ENCODE measurements at places on chromosomes 7 and 10.
A peak's percentile ranks its signal among the peaks of the same experiment; 100 is the strongest.

GRCh38 chr7:64884085-64884912 is 18.8 kb upstream of the ZNF273 start:
- DNase-seq: no peak

GRCh38 chr7:27745064-27745583 is 5.2 kb downstream of the TAX1BP1 start:
- peak; percentile 59 for DNase-seq

DNA sequence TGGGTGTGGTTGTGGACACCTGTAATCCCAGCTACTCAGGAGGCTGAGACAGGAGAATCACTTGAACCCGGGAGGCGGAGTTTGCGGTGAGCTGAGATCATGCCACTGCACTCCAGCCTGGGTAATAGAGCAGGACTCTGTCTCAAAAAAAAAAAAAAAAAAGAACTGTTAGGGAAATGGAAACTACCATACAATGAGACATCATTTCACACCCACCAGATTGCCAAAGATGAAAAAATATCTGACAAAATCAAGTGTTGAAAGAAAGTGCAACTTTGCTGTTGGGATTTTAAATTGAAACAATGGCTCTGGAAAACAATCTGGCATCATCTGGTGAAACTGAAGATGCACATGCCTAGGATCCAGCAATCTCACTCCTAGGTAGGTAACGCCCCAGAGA is 16.1 kb upstream of the MALSU1 start:
- DNase-seq: no peak

DNA sequence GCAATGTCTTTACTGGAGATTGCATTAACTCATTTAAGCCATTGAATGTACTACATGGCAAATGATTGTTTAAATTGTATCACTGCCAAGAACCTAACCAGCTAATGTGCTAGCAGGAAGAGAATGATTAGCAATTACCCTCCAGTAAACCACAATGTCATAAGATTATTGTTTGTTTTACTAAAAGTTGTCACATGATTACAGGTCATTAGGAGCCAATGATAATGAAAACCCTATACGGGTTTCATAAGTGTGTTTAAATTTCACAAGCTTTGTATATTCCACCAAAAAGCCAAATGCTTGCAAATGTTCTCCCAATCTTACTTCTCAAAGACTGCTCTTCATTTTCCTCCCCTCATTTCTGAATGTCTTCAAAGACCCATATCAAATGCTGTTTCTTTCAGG is 76.5 kb upstream of the PPP1R3C start:
- DNase-seq: no peak

DNA sequence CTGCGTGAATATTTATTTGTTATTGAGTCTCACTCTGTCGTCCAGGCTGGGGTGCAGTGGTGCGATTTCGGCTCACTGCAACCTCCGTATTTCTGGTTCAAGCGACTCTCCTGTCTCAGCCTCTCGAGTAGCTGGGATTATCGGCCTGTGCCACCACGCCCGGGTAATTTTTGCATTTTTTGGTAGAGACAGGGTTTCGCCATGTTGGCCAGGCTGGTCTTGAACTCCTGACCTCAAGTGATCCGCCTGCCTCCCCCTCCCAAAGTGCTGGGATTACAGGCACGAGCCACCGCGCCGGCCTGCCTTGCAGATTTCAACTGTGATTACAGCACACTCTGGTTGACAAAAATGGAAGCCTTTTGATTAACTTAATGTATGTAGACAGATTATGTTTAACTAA is 730.0 kb upstream of the VSTM2A start:
- no peak for DNase-seq

DNA sequence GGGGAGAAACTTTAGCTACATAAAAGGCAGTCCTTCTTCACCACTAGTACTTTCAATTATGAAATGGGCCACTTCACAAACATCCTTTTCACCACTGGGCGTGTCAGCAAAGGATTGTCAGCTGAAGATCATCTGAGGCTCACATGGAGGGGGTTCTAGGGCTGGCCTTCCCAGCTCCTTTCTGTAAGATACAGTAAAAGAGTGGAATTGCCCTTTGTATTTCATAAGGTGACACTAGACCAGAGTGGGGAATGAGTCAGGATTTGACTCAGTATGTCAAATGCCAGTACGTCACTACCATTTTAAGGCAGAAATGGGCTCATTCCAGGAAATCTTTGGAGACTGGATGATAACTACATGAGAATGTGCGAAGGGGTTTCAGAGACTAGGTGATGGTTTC is 21.2 kb upstream of the BLOC1S2 start:
- no peak for DNase-seq

DNA sequence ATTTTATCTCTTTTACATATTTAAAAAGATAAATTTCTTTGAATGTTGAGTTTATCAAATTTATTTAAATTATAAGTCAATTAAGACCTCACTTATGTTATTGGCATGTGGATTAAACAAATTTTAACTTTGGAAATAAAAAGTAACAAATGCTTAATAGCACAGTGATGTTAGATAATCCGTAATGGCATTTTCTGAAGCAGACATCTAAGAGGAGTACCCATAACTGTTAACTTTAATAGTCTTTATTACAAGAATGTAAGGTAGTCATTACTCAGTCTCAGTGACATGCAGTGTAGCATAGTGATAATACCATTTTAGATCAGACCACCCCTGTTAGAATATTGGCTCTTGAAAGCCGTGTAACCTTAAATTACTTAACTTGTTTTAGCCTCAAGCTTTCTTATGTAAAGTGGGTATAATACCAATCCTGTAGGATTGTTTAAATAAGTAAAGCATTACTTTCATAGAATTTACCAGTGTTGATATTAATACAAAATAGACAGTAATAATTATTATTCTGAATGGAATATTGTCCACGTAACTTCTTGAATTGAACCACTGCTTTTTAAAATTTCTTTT is 4.3 kb downstream of the PHYHIPL start:
- DNase-seq: no peak

GRCh38 chr7:45967591-45968157 is 46.6 kb upstream of the IGFBP3 start:
- DNase-seq: no peak

GRCh38 chr7:24827589-24827988 is 70.3 kb upstream of the GSDME start:
- DNase-seq: peak; percentile 68

- peak; percentile 27 for DNase-seq
These were observed 90.3 kb upstream of the FAM133B start for GRCh38 chr7:92680442-92680841.

- DNase-seq: no peak
These were observed 27.1 kb downstream of the FOXK1 start for GRCh38 chr7:4709187-4709586.

DNA sequence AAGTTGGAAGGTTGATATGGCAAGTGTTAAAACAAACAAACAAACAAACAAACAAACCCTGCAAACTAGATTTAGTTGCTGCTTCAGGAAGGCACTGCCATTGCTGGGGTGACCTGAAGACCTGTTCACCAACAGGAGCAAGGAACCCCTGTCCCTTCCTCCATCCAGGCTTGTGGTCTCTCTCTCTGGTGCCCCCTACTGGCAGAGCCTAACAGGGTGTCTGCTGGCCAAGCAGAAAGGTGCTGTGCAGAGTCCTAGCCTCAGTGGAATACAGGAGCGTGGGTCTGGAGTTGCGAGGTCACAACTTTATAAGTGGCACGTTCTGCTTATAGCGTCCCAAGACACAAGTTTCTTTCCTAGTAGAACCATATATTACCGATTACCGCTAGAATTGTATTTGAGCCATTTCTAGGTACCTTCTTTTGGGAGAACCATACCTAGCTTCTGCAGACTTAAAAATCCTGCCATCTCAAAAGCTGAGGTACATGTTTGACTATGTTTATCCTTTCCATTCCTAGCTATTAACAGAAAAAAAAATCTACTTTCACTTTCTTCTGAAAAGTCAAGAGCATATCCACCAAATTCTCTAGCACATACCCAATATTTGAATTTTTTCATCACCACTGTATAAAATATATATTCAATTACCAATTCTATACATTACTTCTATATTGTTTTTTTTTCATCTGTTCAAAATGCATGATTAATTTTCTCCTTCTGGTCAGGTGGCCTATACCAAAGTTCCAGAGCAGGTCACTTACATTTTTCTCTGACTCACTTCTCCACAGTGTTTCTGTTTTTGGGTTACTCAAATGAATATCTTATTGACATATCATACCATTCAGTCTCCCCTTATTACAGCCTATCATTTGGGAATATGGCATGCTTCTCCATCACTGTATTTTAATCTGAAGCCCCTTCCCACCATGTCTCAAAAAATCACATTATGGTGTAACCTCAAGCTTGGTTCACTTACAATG is 29.1 kb upstream of the CALD1 start:
- DNase-seq: peak; percentile 63

DNA sequence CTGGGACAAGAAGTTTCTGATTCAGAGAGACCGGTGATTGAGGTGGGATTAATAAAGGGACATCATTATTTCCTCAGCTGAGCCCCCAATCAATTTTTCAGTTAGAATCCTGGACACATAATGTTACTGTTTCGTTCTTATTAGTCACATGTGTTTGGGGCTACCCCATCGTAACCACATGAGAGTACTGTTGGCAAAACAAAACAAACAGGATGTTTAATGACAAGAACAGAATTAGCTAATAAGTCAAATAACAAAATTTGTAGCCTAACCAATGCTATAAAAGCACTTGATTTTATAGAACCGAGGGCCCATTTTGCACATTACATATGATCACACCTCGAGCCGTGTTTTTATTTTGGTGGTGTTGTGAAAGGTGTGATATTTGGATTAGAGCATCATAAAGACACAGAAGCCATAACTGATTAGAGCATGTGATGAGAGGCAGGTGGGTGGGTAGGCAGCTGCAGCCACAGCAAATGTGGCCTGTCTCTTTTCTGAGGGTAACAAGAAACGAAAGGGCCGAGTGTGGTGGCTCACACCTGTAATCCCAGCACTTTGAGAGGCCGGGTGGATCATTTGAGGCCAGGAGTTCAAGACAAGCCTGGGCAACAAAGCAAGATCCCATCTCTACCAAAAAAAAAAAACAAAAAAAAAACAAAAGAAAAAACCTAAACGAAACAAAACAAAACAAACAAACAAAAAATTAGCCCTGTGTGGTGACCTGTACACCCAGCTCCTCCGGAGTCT is 1.8 kb upstream of the VWC2 start:
- DNase-seq: no peak

- no peak for DNase-seq
These were observed 695.5 kb upstream of the SEMA3D start for GRCh38 chr7:85882335-85882734.

- no peak for DNase-seq
These were observed 141.7 kb downstream of the EGFR start for GRCh38 chr7:55160539-55160938.

- DNase-seq: no peak
These were observed 218.2 kb downstream of the RELN start for GRCh38 chr7:103771294-103771693.

DNA sequence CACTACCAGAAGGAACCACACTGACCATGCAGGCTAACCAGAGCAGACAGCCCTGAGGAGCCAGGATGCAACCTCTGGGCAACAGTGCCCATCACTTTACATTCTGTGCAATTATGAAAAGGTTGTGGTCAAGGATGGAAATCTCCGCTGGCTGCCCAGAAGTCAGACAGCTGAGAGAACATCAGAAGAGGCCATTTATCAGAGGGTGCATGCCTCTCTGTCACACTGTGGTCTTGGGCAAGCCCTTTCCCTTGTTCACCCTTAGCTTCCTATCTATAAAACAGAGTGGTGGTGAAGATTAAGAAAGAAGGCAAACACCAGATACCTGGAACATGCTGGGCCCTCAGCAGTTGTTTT is 120.7 kb upstream of the GDF10 start:
- no peak for DNase-seq

DNA sequence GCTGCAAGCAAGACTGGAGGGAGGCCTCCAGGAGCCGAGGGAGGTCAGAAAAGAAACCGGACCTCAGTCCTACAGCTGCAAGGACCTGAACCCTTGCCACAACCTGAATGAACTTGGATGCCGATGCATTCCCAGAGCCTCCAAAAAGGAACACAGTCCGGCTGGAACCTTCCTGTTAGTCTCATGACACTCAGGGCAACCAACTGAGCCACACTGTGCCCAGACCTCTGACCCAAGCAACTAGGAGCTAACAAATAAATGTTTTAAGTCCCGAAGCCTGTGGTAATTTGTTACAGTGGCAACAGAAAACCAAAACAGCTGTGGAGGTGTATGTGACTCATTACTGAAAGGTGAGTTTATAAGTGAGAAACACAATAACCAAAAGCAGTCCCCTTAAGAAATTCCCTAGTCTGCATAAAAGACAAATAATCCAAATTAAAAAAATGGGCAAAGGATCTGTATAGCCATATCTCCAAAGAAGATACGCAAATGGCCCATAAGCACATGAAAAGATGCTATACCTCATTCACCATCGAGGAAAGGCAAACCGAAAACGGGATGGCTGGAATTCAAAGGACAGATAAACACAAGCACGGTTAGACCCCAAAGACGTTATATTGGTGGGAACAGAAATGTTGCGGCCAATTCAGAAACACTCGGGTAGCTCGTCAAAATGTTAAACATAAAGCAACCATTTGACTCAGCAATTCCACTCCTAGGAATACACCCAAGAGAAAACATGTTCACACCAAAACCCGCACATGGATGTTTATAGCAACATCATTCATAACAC is 24.8 kb downstream of the GNA12 start:
- no peak for DNase-seq

DNA sequence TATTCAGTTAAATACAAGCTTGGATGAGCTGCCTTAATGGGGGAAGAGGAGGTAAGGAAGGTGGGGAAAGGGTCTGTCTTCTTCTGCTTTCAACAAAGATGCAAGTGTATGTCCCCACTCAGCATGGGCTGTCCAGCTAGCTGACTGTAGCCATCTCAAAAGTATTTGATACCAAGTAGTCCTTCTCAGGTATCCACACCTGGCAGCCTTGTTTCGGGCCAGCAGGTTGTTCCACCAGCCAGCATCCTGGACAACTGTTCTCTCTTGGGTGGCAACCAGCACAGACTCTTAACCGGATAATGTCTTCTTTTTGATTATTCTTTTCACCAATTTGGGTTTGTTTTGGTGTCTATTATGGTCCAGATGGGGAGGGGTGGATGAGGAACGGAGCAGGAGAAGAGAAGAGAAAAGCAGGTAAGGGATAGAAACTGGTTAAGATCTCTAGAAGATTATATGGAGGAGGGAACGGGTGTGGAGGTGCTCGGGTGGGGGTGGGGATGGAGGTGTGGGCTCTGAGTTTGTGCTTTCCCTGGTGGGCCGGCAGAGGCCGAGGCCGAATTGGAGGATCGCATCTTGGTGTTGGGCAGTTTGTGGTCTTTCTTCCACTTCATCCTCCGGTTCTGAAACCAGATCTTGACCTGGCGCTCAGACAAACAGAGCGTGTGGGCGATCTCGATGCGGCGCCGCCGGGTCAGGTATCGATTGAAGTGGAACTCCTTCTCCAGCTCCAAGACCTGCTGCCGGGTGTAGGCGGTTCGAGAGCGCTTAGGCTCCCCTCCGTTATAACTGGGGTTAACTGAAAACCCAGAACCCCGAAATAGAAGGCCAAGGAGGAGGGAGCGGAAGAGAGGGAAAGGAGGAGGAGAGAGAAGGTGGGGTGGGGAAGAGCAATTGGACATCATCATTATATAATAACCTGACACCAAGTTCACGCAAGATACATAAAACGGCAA is 1.5 kb downstream of the HOXA4 start:
- DNase-seq: no peak

GRCh38 chr7:26479581-26479980 is 187.9 kb downstream of the SNX10 start:
- no peak for DNase-seq

Data from myocyte (in vitro differentiated cells).